HL-60 (cell line): ENCODE measurements at places on chromosomes 1 and 21.
A peak's percentile ranks its signal among the peaks of the same experiment; 100 is the strongest.

GRCh38 chr1:246035060-246035541 lies 472.0 kb downstream of the SMYD3 start:
- no peak for DNase-seq

- DNase-seq = no peak
Observed at GRCh38 chr1:154710106-154710505, 102.1 kb upstream of the ADAR start.

- peak; percentile 67 for DNase-seq
Observed at GRCh38 chr1:110312188-110313121, 26.7 kb upstream of the RBM15 start.

DNA sequence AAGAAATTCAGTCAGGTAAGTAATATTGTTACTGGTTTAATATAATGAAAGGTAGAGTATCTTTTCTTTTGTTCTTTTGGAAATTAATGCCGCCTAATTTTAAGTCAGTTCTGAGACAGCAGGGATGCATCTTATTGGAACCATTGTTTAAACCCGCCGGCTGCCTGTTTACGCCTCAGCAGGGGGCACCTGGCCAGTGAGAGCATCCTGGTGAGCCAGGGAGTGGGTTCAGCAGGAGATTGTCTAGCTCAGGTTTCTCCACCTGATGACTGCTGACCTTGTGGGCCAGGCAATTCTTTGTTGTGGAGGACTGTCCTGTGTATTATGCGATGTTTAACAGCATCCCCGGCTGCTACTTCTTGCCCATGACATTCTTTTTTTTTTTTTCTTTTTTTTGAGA lies 30.2 kb downstream of the CHAF1B start:
- no peak for DNase-seq

- no peak for DNase-seq
Observed at GRCh38 chr1:93172778-93173177, 7.4 kb downstream of the TMED5 start.

GRCh38 chr1:239058190-239058589 lies 328.2 kb upstream of the CHRM3 start:
- no peak for DNase-seq

DNA sequence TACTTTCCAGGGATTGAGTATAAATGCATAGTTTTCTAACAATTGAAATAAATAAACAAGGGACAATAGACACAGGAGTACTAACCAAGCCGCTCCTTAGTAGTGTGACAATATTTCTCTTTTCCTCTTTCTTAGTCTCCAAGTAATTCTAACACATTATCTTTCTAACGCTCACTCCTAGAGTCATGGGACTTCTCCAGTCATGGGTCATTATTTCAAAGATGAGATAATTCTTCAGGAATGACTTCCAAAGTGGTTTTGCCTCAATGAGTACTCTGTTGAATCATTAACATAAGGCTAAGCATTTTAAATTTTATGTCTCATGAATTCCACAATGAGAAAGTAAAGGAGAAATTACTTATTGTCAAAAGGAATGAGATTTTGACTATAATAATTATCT lies 605.8 kb upstream of the ADAMTS5 start:
- DNase-seq = no peak

- DNase-seq = no peak
Observed at GRCh38 chr1:243494741-243495431, 239.0 kb downstream of the SDCCAG8 start.

DNA sequence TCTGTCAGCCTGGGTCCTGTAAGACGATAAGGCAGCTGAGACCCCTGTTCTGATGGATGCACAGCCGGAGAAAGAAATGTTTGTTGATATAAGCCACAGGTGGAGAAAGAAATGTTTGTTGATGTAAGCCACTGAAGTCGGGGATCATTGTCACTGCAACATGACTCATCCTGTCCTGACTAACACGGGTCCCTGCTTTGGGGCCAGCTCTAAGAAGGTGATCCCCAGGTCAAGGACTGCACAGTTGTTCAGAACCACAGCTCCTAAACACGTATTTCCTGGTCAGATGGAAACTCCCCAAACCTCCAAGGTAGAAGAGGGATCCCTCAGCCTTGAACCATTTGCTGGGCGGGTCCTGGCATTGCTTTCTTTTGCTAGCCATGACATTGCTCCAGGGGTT lies 86.4 kb upstream of the IGSF21 start:
- no peak for DNase-seq

DNA sequence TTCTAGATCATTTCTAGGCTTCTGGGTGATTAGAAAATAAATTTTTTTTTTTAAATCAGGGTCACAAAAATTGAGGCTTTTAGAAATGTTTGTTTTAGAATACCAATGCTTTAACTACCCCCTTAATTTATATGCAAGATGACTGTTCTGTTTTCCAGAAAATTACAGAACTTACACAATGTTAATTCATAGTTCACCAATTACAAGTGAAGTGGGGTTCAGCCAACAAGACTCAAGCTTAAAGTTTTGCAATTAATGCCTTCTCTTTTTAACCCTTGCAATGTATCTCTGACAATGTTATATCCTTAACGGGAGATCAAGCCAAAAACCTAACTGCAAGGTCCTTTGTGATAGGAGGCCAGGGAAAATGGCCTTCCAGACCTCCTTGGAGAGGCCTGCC lies 5.6 kb downstream of the PRELP start:
- DNase-seq = no peak

DNA sequence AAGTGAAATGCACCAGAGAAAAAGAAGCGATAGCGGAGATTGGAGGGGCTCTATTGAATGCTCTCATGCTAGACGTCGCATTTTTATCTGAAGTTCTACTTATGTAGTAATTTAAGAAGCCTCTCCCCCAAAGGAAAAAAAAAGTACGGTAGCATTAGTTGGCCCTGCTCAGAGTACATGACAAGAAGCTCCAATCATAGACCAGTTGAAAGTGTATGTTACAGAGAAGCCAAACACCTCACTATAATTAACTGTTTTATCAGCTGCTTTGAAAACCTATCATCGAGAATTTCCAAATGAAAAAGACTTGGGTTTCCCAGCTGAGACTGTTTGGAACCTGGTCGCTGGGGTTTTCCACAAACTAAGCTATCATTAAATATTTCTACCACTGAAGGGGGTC lies 19.6 kb upstream of the OVAAL start:
- DNase-seq = no peak

DNA sequence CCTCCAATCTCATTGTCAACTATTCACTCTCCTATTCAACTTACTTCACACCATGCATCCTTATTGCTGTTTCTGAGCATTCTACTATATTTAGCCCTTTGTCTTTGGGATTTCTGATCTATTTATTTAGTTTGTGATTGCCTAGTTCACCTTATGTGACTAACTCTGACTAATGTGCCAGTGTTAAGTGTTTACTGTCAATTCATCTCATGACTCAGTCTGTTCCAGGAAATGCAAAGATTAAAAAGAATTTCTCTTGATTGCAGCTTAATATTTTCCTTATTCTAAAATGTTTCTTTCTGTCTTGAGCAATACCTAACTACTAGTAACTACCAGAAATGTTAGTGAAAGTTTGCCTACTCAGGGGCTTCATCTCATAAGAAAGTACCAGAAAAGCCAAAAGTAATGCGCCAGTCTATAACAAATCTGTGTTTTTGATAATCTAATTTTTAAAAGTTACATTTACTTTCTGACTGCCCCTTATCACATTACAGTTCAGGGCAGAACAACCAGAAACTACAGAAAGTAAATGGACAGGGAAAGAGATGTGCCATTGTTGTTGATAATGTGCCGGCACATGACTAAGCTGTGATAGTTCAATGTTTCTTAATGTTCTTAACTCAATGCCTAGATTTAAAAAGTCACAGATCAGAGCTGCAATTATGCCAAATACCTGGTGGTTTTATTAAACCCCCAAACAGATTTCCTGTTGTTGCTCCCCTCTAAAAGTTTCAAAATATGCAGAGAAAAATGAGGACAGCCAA lies 556.5 kb downstream of the PTBP2 start:
- DNase-seq = no peak

DNA sequence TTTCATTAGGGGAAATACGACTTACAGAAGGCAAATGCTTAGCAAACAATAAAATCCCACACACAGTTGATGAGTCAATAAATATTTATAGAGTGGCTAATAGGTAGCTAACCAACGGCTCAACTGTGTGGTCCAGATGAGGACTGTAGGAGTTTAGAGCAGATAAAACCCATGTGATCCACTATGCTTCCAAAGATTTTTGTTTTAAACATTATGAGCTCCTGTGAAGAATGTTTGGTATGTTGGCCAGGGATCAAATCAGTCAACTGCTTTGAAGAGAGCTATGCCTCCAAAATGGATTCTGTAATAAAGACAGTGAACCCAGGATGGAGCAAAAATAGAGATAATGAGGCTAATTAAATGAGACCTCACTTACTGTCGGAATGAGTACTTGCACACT lies 72.3 kb upstream of the COL11A1 start:
- DNase-seq = no peak

- no peak for DNase-seq
Observed at GRCh38 chr1:42998386-42998785, 39.7 kb upstream of the SLC2A1 start.

DNA sequence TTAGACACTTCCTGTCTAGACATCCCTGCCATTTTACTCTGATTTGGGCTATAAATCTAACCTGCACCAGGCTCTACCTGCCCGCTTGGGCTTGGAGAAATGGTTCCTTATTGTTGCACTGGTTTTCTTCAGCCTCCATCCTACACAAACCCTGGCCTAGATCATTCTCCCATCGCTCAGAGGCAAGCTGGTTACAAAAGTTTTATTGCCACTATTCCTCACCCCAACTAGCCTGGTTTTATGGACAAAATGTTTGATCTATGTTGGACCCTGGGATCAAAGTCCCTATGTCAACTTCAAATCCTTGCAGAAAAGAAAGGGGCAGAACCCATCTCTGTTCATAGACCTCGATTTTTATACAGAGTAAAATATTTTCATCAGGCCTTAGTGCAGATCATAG lies 31.5 kb upstream of the MTF2 start:
- DNase-seq = no peak

- DNase-seq = no peak
Observed at GRCh38 chr1:61523893-61524605, 200.9 kb downstream of the TM2D1 start.

DNA sequence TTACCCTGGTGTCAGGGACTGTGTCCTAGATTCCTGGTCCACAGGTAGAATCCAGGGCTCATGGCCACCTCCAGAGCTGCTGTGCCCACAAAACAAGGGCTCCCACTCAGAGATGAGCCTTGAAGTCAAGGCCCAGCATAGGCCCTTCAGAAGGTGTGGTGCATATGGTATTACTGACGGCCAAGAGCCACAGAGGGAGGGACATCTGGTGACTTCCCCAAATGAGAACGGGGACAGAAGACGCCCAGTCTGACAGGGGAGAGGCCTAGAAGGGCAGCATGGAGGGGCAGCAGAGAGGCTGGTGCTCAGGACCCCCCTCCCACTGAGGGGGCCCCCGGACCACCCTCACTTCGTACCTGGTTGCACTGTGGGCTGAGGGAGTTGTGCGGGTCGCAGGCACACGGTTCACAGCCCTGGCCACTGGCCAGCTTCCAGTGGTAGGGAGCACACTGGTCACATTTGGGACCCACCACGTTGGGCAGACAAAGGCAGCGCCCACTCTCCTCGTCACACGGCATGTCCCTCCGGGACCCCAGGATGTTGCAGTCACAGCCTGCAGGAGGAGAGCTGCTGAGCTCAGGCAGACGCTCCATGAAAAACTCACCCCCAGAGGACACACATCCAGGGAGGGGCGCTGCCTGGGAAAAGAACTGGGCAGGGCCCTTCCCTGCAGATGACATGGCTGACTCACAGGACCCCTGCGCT lies 25.0 kb downstream of the LAMB3 start:
- DNase-seq = no peak

DNA sequence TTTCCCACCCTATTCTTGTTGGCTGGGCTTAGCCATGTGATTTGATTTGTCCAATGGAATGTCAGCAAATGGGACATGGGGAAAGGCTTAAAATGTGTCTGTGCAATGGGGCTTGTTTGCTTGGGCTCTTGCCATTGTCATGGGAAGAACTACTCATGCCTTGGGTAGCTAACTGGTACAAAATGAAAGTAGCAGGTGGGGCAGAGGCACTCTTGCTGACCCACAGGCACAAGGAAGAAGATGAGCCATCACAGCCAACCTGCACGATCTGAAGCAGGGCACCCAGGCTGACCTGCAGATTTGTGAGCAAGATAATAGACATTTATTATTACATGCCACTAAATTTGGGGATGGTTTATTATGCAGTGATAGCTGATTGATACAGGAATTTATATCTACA lies 305.9 kb upstream of the CAMK1G start:
- DNase-seq = no peak

GRCh38 chr1:167683641-167684502 lies 37.9 kb upstream of the MPZL1 start:
- no peak for DNase-seq

DNA sequence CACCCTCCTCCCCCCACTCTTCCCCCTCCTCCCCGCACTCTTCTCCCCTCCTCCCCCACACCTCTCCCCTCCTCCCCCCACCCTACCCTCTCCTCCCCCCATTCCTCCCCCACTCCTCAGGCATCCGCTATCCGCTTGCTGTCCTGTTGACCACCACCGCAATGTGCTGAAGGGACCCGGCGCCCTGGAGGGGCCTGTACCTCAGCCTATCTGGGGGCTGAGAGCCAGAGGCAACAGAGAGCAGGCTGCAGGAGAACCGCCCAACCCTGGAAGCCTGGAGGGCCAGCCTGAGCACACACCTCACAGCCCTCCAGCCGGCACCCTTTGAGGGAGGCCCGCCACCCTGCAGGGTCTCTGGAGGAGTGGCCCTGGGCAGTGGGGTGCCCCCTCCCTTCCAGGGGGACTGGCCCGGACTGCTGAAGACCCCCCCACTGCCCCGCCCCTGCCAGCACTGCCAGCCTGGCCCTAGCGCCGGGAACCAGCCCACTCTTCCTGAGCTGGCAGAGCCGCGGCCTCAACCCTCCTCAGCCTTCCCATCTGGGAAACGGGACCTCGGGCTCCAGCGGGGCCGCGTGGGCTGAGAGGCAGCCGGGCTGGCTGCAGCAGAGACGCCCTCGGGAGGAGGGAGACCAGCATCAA lies 1.2 kb downstream of the C1QTNF12 start:
- no peak for DNase-seq

- no peak for DNase-seq
Observed at GRCh38 chr1:222370913-222371675, 176.8 kb downstream of the HHIPL2 start.

DNA sequence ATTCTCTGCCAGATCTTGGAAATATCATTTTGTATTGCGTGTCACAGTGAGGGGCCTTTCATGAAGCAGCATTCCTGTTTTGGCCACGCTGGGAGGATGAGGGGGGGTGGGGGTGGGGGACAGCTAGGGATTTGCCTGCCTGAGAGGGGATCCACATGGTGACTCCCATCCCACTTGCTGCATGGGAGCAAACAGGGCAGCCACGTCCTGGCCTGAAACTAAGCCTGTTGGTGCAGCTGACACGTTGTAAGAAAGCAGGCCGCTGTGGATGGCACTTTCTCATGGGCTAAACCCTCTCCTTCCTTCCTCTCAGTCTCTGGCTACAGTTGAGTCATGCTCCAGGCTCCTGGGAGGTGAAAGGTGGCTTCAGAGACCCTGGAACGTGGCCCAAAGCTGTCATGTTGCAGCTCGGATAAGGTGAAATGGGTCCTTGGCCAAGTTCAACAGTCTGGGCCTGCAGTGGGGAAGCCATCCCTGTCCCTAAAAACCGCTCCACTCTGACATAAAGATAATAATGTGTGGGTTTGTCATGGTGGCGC lies 346.7 kb upstream of the VAMP3 start:
- DNase-seq = no peak
